ENCODE measurements at places on chromosomes 12 and 14. TPM values are rescaled to one million over a fixed set of nuclear protein-coding genes. Genes with fewer than 3 reads are reported as not detected.

The CCDC196 gene
- not detected for total RNA-seq

The TMTC1 gene
- 35.3 TPM for total RNA-seq

- no peak for DNase-seq
Observed at GRCh38 chr14:61608245-61609165, 86.8 kb upstream of the HIF1A start.

The GPR84 gene
- total RNA-seq: not detected

DNA sequence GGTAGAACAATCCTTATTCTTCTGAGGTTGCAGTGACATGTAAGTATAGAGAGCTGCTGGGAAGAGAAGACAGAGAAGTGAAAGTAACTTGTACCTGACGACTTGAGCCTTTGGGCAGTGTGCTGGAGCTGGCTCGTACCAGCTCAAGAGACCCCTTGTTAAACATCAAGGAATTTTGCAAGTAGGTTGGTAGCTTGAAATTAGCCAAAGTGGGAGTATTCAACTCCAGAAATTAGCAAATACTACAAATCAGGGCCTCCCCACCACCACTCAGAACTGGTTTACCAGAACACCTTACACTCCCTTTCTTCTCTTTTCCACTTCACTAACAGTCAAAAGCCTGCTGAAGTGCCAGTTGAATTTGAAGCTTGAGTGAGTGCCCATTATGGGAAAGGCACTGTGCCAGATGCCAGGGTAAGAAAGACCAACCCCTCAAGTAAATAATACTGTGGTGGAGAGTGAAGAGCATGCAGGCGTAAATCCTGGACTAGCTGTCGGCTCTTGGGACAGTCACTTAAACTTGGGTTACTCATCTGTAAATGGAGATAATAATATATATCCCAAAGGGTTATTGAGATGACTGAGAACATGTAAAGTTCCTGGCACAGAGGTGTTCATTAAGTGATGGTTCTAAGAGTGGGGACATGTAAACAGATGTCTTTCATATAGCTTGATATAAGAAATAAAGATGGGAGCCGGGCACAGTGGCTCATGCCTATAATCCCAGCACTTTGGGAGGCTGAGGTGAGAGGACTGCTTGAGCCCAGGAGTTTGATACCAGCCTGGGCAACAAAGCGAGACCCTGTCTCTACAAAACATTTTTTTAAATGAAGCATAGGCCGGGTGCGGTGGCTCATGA lies 27.0 kb upstream of the EID3 start:
- DNase-seq: no peak

The DIP2B gene
- 28.9 TPM for total RNA-seq

The HAL gene
- 1.7 TPM for total RNA-seq

DNA sequence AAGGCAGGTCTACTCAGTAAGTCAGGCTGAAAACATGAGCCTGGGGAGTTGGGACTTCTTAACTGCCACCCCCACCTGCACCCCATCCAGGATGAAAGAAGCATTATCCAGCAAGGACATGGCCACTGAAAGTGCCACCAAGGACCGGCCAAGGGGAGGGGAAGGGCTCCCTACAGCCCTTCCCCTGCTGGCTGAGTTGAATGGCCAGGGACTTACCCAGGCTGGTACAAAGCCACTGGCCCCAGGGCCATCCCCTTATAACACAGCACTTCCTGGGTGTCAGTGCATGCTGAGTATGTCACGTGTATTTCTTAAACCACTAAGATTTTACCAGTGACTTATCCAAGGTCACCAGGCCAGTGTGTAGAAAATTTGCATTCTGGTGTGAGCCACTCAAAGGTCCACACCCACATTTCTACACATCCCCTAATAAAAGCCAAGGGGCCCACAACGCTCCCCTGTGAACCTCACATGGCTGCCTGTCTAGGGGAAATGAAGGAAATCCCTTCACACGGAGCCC lies 29.3 kb upstream of the ZFP36L1 start:
- no peak for DNase-seq

The PIWIL1 gene
- total RNA-seq: not detected

DNA sequence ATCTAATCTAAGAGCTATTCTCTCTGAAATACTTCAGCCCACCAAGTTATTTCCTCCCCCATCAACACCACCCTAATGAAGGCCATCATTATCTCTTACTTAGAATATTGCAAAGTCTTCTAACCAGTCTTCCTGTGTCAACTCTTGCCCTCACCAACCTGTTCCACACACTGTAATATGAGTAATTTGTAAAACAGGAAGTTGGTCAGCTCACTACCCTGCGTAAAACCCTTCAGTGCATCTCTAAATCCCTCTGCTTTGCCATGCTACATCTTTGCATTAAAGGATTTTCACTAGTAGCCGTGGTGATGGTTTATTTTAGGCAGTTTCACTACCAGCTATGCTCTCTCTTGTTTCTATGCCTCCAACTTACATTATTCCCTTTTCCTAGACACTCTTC lies 70.0 kb downstream of the KIF21A start:
- DNase-seq: no peak

The POMT2 gene
- 32.4 TPM for total RNA-seq

- no peak for DNase-seq
Observed at GRCh38 chr14:30873308-30874119, 845 bp upstream of the COCH start.

The PPP1R36 gene
- total RNA-seq: 1.3 TPM

GRCh38 chr12:15038137-15038536 lies 65.3 kb downstream of the PDE6H start:
- no peak for DNase-seq

DNA sequence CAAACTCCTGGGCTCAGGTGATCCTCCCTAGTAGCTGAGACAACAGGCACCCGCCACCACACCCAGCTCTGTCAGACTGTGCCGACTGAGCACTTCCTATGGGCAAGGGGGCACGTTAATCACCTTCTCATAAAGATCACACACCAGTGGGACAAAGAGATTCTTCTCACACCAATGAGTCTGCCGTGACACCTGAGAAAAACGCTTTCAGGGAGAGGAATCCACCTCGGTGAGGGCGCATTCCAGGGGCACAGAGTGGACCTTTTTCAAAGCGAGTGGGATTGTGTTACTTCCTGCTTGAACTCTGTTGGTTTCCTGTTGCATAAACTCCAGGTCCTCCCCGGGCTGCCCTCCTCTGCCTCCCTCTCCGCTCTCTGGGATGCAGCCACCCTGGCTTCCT lies 17.5 kb upstream of the SCARB1 start:
- DNase-seq: no peak

The TMEM132C gene
- not detected for total RNA-seq

GRCh38 chr12:11793921-11794710 lies 144.6 kb downstream of the ETV6 start:
- DNase-seq: no peak

DNA sequence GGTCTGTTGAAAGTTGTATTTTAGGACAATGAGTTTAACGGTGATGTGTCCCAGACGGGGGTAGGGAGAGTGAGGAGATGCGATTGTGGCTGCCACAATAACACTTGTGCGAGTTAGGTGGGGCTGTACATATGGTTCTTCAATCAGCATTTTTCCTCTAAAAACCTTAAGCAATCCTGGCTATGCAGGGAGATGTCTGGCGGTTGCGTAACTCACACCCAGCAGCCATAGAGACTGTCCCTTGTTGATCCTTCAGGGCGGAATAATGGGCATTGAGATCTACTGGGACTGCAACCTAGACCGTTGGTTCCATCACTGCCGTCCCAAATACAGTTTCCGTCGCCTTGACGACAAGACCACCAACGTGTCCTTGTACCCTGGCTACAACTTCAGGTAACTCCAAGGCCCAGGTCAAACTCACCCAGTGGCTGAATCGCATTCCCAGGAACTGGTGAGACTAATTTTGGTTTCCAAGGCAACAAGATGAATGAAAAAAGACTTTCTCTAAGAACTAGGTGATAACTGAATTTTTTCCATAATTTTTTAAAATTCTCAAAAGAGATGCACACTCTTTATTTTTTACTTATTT lies 34.6 kb downstream of the P2RX7 start:
- no peak for DNase-seq

- DNase-seq: no peak
Observed at GRCh38 chr12:107655281-107656065, 30.1 kb upstream of the PWP1 start.

- DNase-seq: no peak
Observed at GRCh38 chr12:47777741-47778558, 4.9 kb downstream of the SLC48A1 start.

- no peak for DNase-seq
Observed at GRCh38 chr12:25051656-25052195, 102.8 kb upstream of the BCAT1 start.

DNA sequence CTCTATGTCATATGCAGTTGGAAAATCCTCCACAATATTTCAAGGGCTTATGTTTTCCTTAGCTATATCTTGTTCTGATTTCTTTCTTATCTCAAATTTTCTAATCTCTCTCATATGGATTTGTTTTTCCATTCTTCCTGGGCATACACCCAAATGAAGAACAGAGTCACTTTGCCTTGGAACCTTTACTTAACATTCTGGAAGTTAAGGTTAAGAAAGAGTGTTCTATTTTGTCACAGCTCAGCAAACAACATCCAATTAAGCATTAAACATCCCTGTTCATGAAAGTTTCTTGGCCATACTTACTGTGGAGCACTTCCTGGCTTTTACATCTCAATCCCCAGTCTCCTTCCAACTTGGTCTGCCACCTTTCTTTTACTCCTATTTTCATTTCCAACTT lies 5.3 kb downstream of the NAV3 start:
- no peak for DNase-seq

The ADCY6 gene
- 71.9 TPM for total RNA-seq

DNA sequence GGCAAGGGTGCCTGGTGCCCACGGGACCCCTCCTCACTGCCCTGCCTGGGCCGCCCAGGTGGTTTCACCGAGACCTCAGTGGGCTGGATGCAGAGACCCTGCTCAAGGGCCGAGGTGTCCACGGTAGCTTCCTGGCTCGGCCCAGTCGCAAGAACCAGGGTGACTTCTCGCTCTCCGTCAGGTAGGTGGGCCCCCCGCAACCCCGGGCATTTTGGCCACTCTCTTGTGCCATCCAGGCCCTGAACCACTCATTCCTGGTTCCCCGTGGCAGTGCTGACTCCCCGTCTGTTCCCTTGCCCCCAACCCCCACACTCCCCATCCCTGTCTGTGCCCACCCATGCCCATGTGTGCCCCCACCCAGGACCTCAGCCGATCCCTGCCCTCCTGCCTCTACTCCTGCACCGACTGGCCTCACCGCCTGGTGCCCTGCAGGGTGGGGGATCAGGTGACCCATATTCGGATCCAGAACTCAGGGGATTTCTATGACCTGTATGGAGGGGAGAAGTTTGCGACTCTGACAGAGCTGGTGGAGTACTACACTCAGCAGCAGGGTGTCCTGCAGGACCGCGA lies 480 bp downstream of the PTPN6 start:
- no peak for DNase-seq

Measured in osteocyte (in vitro differentiated cells).